ENCODE measurements at places on chromosomes 7 and 10.

DNA sequence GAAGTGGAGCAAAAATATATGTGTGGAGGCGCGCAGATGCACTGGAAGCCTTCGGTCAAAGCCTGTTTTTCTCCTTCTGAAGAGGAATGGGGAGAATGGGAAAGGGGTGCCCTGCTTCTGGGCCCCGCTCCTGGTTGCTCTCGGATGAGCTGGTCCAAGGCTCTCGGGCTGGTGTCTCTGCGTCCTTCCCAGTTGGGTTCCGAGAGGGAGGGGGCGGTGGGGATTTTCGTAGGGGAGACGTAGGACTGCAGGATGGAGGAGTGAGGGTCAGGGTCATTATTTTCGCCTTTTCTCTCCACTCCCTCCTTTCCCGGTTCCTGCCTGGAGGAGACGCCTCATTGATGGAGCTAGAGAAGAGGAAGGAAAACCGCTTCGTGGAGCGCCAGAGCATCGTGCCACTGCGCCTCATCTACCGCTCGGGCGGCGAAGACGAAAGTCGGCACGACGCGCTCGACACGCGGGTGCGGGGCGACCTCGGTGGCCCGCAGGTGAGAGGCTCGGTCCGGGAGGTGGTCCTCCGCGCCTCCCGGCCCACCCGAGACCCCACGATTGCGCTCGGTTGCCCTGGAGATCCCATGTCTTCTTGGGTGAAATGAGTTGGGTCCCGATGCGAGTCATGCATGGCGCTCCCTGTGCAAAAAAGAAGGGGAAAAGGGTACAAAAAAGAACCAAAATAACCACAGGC lies 790 bp downstream of the ADAM22 start:
- H3K4me1 ChIP-seq, result peaks cover 19% of the 10 kb centered on the region
- no peaks in the 10 kb centered on the region for H3K36me3 ChIP-seq
- peak overlapping the region; percentile 75 for H3K4me3 ChIP-seq
- H3K27ac ChIP-seq, result no peak overlapping the region

- H3K27me3 ChIP-seq, result no peaks in the 10 kb centered on the region
- no peak for DNase-seq
- H3K4me1 ChIP-seq, result no peaks in the 10 kb centered on the region
- H3K27ac ChIP-seq, result no peak overlapping the region
- H3K4me3 ChIP-seq, result no peak overlapping the region
Observed at GRCh38 chr7:83870515-83870914, 221.6 kb upstream of the SEMA3E start.

DNA sequence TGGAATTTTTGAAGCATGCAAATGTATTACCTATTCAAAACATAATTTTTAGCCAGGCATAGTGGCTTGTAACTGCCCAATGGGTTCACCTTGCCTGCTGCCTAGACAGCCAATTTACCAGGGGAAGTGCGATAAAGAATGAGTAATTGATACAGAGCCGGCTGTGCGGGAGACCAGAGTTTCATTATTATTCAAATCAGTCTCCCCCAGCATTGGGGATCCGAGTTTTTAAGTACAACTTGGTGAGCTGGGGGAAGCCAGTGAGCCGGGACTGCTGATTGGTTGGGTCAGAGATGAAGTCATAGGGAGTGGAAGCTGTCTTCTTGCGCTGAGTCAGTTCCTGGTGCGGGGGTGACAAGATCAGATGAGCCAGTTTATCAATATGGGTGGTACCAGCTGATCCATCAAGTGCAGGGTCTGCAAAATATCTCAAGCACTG lies 29.1 kb upstream of the NRBF2 start:
- H3K27ac ChIP-seq, result no peak overlapping the region
- no peak overlapping the region for H3K4me3 ChIP-seq

- H3K4me1 ChIP-seq, result no peaks in the 10 kb centered on the region
- no peaks in the 10 kb centered on the region for H3K36me3 ChIP-seq
- no peak overlapping the region for H3K4me3 ChIP-seq
Observed at GRCh38 chr7:114851406-114852061, 70.4 kb upstream of the MDFIC start.

GRCh38 chr10:60238759-60239100 lies 150.9 kb downstream of the ANK3 start:
- no peaks in the 10 kb centered on the region for H3K36me3 ChIP-seq
- H3K27me3 ChIP-seq, result no peaks in the 10 kb centered on the region
- no peak overlapping the region for H3K4me3 ChIP-seq
- H3K27ac ChIP-seq, result no peak overlapping the region

GRCh38 chr10:121449482-121449924 lies 148.7 kb downstream of the FGFR2 start:
- no peaks in the 10 kb centered on the region for H3K27me3 ChIP-seq
- no peak overlapping the region for H3K4me3 ChIP-seq
- no peaks in the 10 kb centered on the region for H3K36me3 ChIP-seq
- DNase-seq, result no peak
- no peak overlapping the region for H3K27ac ChIP-seq

DNA sequence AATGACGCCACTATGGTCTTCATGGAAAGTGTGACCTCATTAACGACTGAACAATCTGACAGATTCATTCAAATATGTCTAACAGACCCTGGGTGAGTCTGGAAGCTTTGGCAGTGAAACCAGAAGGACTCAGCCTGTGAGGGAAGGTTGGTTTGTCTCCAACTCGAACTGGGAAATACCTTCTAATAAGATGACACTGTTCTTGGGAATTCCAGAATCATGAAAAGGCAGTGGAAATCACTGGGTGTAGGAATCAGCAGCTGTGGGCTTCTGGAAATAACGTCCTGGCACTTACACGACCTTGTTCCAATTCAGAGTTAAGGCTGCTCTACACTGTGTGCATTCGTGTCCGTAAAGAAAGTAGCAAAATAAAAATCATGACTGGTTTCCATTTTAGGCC lies 75.1 kb downstream of the DGKI start:
- no peak overlapping the region for H3K4me3 ChIP-seq
- no peaks in the 10 kb centered on the region for H3K4me1 ChIP-seq
- no peak for DNase-seq
- H3K27ac ChIP-seq, result no peak overlapping the region
- H3K27me3 ChIP-seq, result no peaks in the 10 kb centered on the region

GRCh38 chr7:140375323-140375722 lies 23.0 kb downstream of the SLC37A3 start:
- no peak for DNase-seq
- H3K4me3 ChIP-seq, result no peak overlapping the region
- H3K27me3 ChIP-seq, result no peaks in the 10 kb centered on the region

All from esophagus squamous epithelium (tissue), 5 donors.